Stimulated activated CD4-positive, alpha-beta T cell treated with anti-CD3 and anti-CD28 coated beads, Interleukin-1b, Interleukin-23, amount 100 ng/mL, for 48 hours (primary cell): ENCODE measurements at places on chromosomes 7 and 10.

DNA sequence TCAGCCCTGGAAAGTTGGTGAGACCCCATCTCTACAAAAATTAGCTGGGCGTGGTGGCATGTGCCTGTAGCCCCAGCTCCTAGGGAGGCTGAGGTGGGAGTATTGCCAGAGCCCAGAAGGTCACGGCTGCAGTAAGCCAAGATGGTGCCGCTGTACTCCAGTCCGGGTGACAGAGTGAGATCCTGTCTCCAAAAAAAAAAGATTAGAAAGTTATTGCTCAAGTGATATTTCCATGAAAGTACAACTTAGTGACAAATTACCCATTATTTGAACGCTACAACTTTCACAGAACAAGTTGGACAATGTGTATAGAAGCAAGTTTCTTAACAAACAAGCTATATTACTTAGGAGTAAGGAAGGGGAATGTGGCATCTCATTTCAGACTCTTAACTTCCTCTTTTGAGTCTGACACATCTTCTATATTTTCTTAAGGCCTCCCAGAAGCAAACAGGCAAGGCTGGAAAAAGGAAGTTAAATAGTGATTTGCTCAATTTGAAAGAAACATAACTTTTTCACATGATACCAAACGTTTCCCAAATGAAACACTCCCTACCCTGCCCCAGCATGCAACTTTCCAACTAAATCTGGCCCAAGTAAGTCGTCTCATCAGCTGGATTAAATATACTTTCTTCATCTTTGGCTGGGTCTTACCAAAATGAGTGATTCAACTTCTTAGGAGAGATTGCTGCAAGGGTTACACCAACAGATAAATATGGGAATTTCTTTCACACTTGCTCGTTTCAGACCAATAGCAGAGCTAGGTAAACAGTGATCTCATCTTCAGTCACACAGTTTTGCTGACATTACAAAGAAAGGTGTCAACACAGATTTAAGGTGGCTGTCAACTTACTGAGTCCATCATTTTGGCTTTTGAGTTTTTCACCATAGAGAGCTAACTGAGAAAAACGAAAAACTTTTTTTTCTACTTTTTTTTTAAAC is 66.3 kb upstream of the KLF6 start:
- no peak for DNase-seq

DNA sequence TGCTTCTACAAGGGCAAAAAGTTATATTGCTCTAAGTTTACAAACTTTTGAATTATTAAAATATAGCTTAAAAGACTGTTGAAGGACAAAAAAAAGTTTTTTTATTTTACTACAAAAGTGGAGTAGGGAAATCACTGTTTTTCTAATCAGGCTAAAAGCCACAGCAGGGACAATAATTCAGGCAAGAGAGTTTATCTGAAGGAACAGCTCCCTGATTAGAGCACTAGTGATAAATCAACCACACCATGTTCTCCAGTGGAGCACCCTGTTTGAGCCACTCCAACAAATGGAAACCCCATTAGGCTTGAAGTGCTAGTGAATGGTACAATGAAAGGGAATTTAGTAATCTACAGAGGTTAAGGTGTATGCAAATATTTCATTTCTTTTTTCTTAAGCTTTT is 357.1 kb downstream of the SEMA3D start:
- no peak for DNase-seq

GRCh38 chr10:30125496-30125895 is 66.1 kb upstream of the JCAD start:
- no peak for DNase-seq

- DNase-seq, result no peak
These were observed 331.5 kb upstream of the AKR1E2 start for GRCh38 chr10:4494551-4494950.

- DNase-seq, result no peak
These were observed 352.2 kb downstream of the PRPF18 start for GRCh38 chr10:13938950-13939349.

- DNase-seq, result no peak
These were observed 83.6 kb downstream of the ZNF277 start for GRCh38 chr7:112290065-112290464.

DNA sequence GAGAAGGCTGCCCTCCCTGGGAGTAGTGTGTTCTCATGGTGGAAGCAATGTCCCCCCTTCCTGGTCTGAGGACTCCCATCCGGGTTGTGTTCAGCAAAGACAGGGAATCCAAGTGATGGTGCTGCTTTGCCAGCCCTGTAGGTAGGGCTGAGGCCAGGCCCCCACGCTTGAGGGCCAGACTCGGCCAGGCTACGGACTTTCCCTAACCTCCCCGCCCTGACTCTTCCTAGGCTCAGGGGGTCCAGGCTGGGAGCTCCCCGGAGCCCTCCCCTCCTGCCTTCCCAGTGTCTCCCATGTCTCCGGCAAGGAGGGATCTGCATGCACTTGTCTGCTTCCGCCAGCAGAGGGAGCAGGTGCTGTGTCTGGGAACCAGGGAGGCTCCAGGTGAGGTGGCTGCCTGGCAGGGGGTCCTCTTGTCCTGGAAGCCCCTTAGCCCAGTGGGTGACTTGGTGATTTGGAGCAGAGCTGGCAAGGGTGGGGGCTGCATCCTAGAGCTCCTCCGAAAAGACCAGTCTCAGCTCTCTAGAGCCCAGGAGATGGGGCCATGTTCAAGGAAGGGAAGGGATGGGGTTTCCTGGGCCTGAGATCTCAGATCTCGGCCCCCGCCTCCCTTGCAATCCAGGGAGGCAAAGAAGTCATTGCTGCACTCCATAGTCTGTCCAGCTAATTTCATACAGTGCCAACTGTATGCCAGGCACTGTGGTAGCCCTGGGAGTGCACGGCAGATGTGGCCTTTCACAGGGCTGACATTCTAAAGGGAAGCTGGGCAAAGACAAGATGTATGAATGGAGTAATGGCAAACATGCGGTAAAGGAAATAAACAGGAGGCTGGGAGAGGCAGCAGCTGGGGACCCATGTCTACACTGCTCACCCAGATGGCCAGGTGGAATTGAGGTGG is 20.3 kb upstream of the SFRP5 start:
- peak; percentile 62 for DNase-seq

- no peak for DNase-seq
These were observed 186.8 kb downstream of the WDR37 start for GRCh38 chr10:1242975-1243374.

GRCh38 chr7:85081392-85081791 is 105.5 kb downstream of the SEMA3D start:
- DNase-seq, result no peak

DNA sequence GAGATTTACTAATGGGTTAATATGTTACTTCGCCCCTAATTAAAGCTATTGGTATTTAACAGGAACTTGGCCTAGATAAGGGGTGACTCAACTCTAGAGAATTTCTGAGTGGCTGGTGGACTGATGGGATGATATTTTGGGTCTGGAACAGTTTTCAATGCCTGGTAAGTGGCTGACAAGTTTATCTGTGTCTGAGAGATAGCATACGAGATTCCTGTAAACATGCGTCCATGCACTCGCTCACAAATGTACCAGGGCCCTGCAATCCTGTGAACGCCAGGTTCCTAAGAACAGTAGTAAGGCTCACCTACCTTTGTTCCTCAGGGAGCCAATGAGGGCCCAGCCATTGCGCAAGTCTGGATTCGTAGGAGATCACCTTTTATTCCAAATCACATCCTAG is 683.8 kb upstream of the ANKRD30A start:
- DNase-seq, result no peak

DNA sequence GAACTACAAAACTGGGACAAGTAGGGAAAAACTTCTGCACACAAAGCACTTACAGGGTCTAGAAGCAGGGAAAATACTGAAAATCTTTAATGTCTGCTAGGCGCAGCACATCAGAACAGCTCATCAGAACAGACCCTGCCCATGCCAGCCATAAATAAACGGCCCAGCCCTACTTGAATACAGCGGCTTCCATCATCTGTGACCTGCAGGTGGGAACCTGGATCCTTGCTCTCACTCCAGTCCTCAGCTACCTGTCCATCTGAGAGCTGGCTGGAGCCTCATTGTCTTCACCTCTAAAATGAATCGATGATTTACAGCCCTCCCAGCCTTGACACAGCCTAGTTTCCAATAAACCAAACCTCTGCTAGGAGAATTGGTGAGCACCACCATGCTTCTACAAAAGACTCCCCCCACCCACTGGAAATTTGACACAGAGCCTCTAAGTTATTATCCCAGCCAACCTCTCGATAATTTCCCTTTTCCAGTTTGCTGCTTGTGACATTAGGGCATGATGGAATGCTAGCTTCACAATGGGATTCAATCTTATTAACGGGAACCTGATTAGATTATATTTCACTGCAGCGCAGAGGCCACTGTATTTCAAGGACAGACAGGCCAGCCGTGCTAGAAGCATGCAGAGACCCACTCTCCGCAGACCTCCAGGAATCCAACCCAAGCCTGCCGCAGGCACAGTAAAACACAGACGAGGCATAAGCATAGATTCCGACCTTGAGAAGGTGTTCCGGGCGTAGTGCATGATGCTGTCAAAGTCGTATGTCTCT is 61.6 kb upstream of the OPALIN start:
- DNase-seq, result no peak

DNA sequence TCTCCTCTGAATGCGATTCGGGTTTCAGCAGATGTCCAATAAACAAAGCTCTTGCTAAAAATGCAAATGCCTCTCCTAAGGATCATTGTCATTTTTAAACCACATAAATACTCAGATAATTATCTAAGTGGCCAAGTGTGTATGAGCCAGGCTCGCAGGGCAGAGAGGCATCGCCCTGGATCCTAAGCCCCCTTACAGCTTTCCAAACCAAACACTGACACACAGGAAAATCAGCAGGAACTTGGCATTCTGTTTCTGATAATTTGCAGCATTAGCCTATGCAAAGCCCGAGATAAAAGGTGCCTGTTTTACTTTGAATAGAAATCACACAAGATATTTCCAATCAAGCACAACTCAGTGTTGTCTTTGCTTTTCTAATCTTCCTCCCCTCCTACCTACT is 134.4 kb downstream of the ABCA13 start:
- no peak for DNase-seq

- no peak for DNase-seq
These were observed 184.1 kb downstream of the RELN start for GRCh38 chr7:103805346-103805745.

DNA sequence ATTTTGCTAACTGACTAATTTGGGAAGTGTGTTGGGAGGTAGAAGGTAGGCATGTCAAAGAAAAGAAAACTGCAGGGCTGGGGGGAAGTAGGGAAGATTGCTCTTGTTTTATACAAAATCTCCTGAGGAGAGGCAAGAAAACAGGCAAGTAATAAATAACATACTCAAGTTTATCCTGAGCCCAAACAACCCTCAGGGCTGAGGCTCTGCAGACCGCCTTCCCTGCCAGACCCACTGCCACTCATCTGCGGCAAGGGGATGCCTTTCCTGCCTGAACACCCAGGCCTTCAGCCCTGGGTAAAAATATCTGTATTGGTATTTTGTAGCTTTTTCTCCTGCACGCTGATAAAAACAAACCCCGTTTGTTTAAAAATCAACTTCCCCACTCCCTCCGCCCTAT is 399.8 kb upstream of the NFE2L3 start:
- DNase-seq, result no peak

GRCh38 chr10:125231116-125231812 is 70.9 kb upstream of the CTBP2 start:
- DNase-seq, result no peak

DNA sequence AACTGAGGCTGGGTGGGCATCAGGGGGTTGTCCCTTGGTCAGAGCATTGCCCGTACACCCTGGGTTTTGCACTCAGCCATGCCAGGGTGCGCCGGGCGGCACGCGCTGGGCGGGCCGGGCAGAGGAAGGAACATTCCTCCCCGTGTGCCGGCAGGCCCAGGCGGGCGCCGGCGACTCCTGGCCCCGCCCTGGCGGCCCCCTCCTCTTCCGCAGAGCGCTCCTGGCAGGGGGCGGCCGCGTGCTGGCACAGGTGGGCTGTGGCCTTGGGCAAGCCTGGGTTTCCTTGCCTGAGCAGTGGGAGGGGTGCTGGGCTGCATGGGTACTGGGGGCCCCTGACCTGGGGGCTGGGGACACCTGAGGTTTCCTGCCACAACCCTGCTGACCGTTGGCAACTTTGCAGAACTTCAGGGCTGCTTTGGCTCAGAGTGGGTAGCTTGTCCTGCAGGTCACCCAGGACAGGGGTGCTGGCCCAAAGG is 3.9 kb downstream of the LFNG start:
- DNase-seq, result no peak

GRCh38 chr10:120490288-120490687 is 33.3 kb downstream of the PLPP4 start:
- DNase-seq, result no peak

DNA sequence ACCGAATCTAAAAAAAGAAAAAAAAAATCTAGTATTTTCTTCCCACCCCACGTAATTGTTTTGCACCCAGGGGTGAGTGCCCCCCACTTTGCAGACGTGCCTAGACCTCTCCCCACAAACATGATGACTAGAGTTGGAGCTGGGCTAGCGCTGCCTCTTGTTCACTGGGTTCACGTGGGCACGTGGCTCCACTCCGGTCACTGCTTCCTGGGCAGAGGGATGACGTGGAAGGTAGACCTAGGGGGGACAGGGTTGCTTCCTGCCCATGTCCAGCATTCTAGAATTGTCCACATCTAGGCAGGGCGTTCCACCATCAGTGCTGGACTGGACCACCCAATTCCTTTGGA is 861 bp upstream of the LIMK1 start:
- DNase-seq, result no peak

DNA sequence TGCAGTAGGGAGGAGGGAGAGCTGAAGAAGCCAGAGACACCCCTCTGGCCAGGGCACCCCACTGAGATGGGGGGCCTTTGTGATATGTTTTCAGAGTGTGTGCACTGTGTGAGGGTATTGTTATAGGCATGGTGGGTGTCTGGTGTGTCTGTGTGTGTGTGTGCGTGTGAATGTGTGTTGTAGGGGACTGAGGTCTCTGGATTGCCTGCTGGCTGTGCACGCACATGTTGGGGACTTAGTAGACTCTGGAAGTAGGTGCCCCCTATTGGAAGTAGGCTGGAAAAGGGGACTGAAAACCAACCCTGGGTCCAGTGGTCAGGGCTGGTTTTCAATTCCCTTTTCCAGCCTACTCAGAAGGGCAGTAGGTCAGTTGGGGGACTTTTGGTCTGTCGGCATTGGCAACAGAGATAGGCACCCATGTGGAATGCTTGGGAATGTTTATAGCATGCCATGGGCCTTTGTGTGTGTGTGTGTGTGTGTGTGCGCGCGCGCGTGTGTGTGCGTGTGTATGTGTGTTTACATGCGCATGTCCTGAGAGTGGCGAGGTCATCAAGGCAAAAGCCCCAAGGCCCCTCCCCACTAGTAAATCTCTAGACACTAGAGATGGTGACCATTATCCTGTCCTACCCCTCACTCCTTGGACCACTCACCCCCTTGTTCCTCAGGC is 78.8 kb downstream of the HIF1AN start:
- DNase-seq, result no peak

GRCh38 chr7:33707427-33707826 is 197.9 kb upstream of the BMPER start:
- no peak for DNase-seq

DNA sequence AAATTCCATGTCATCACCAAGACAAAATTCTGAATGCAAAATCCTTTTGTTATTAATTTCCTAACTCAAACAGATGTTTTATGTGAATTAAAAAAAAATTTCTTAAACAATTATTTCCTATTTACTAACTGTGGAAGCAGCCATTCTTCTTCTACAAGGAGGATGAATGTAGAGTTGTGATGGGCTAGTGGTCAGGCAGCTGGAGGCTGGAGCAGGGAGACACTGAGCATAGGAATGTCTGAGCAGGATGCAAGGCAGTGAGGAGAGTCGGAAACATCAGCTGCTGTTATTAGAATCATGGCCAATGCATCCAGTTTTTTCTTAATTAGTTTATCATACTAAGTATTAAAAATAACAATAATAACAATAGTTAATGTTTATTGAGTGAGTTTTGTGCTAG is 102.5 kb upstream of the LRRTM3 start:
- no peak for DNase-seq

- DNase-seq, result no peak
These were observed 69.8 kb downstream of the GNA12 start for GRCh38 chr7:2774280-2774679.

GRCh38 chr7:94874036-94874785 is 33.2 kb upstream of the PPP1R9A start:
- DNase-seq, result no peak
